ENCODE measurements at places on chromosomes 3 and 15. TPM values are rescaled to one million over a fixed set of nuclear protein-coding genes. Genes with fewer than 3 reads are reported as not detected.
A peak's percentile ranks its signal among the peaks of the same experiment; 100 is the strongest.

Gene HLTF
- total RNA-seq: 42.0 TPM

Gene TNFSF10
- total RNA-seq: 3.5 TPM

Gene PAQR5
- 1.1 TPM for total RNA-seq

Gene CYP1A2
- total RNA-seq: not detected

GRCh38 chr3:79597709-79598108 is 170.1 kb downstream of the ROBO1 start:
- H3K27me3 ChIP-seq: no peaks in the 10 kb centered on the region
- H3K27ac ChIP-seq: no peak overlapping the region
- no peaks in the 10 kb centered on the region for H3K36me3 ChIP-seq
- H3K4me3 ChIP-seq: no peak overlapping the region
- H3K4me1 ChIP-seq: no peaks in the 10 kb centered on the region

DNA sequence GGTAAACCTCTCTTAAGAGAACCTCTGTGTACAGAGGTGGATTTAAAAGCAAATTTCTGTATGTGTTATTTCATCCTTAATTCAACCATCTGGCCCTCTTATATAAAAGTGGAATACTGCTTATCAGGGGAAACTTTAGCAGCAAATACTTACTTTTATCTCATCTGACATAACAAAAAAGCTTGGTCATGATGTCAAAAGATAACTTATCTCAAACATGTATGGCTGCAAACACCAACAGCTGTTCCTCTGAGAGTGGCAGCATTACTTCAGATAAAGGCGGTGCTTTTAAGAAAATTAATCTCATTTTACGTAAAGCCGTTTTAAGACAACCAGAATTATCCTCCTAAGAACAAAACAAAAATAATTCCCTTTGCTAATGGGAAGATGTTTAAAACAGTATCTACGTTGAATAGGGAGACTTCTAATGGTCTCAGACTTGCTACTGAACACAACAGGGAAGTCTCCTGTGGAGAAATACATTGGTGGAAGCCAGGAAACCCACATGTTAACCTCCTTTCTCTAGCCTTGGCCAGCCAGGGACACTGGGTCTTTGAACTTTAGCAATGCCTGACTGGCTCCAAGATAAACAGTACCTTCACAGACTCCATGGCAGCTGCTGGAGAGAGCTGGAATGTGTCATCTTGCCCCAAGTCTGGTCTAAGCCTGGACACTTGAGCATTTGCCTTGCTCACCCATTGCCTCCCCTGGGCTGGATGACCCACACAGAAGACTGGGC is 18.1 kb downstream of the ARRDC4 start:
- H3K27ac ChIP-seq: no peak overlapping the region
- no peaks in the 10 kb centered on the region for H3K27me3 ChIP-seq
- H3K36me3 ChIP-seq: peaks cover 3% of the 10 kb centered on the region
- no peaks in the 10 kb centered on the region for H3K4me1 ChIP-seq
- no peak overlapping the region for H3K4me3 ChIP-seq
- no peak for DNase-seq

GRCh38 chr15:64766058-64766457 is 9.3 kb downstream of the RBPMS2 start:
- no peak for DNase-seq
- no peak overlapping the region for H3K27ac ChIP-seq
- no peaks in the 10 kb centered on the region for H3K4me1 ChIP-seq

DNA sequence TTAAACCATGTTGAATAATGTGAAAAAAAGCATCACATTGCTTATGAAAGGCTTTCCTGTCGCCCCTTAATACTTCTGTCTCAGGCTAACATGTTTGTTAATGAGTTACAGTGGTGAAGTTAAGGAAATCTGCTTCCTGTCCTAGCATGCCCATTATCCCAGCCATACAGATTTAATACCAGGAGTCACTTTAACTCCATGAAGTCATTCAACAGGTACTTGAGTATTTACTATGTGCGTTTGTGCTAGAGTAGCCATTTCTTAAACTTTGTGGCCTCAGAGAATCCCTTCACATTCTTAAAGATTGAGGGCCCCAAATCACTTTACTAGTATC is 10.1 kb upstream of the SETD5 start:
- H3K27me3 ChIP-seq: no peaks in the 10 kb centered on the region
- peak overlapping the region; percentile 1 for H3K27ac ChIP-seq
- no peak for DNase-seq
- H3K4me3 ChIP-seq: no peak overlapping the region
- H3K36me3 ChIP-seq: peaks cover 94% of the 10 kb centered on the region
- peaks cover 3% of the 10 kb centered on the region for H3K4me1 ChIP-seq

- H3K4me1 ChIP-seq: peaks cover 19% of the 10 kb centered on the region
- H3K36me3 ChIP-seq: no peaks in the 10 kb centered on the region
- DNase-seq: no peak
Measured at GRCh38 chr3:46208167-46208704, at the start of gene CCR1. Gene CCR1, minus strand, starts transcription at chr3:46208313. Its CDS starts 4,000 bp downstream, at chr3:46204313.

GRCh38 chr15:41621200-41622193 is 38.7 kb upstream of the MGA start:
- H3K4me3 ChIP-seq: peak overlapping the region; percentile 72
- H3K4me1 ChIP-seq: peaks cover 14% of the 10 kb centered on the region
- peak; percentile 97 for DNase-seq
- H3K27ac ChIP-seq: peak overlapping the region; percentile 66

Measured in osteoblast (primary cell).